Hematopoietic multipotent progenitor cell treated with erythropoietin and hydrocortisone succinate and interleukin-3 and kit ligand, for 4 days (in vitro differentiated cells): ENCODE measurements at places on chromosomes 16 and 17.
A peak's percentile ranks its signal among the peaks of the same experiment; 100 is the strongest.

DNA sequence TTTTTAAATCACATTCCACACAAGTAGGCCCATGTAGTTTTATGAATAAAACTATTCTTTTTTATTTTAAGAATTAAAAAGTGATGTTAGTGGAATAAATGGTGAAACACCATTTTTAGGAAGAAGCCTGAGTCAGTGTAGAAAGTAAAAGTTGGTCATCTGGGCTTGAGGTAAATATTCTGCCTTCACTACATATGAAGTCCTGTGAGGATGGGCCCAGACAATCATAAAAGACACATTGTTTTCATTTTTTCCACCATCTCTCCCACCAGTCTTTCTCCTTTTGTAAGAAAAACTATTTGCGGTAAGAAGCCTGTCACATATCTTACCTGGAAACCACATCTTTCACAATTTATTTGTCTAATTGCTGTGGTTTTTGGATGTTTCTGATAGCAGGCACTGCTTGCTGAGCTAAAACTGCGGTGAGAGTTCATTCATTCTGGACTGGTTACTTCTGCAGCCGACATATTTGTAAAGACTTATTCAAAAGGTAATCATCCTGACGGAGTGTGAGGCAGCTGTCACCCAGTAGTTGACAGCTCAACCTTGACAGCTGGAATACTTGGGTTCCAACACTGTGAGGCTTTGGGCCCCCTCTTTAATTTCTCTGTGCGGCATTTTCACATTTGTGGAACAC is 10.6 kb upstream of the RFFL start:
- peak; percentile 39 for DNase-seq

- DNase-seq: no peak
These were observed 170.4 kb downstream of the SNX29 start for GRCh38 chr16:12146966-12147365.

- peak; percentile 94 for DNase-seq
These were observed 19.1 kb downstream of the WIPI1 start for GRCh38 chr17:68437979-68438822.

- DNase-seq: no peak
These were observed 40.7 kb upstream of the DOC2B start for GRCh38 chr17:222172-222571.

DNA sequence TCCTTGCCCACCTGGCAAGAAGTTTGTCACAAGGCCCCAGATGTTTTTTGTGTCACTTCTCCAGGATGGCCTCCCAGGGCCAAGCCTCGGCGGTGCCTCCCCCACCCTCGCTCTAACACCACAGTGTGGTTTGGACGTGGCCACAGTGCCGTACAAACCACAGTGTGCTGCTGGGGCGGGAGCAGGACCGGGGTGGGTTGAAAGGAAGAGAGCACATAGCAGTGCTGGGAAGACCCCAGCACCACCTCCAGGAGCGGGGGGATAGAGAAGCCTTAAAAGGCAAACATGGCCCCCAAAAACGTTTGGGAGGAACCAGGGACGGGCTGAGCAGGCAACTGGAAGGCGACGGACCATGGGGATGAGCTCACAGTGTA is 5.0 kb upstream of the BCL6B start:
- DNase-seq: peak; percentile 73

- no peak for DNase-seq
These were observed 9.2 kb downstream of the SNN start for GRCh38 chr16:11677451-11677951.

DNA sequence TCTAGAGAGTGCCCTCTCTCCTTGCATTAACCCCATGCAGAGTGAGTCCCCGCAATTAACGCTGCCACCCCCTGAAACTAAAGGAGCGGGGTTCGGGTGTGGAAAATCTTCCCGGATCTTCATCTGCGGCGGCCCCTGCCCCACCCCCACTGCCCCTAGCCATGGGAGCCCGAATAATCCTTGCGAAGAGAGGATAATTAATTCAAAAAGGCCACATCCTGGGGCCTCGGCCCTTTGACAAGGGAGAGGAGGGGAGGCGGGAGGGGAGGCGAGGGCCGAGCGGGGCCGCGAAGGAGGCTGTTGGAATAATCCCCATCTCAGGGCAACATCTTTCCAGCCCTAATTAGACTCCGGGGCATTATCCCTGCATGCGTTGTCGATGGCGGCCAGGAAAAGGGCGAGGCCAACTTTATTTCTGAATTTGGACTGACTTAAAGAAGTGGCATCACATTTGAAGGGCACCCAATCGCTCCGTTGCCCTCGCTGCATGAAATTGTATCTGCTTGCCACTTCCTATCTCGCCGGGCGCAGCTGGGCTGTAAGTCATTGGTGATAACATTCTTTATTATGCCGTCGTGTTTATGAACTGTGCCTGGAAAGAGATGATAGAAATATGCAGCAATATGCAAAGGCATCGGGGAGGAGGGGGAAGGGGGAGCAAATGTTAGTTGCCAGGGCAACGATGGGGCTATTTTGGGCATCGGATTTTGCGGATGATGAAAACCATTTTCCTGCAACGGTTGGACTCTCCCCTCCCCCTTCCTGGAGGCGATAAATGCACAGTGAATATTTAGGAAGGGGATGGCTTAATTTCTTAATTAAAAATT is 387.1 kb upstream of the TNRC6C start:
- peak; percentile 99 for DNase-seq

DNA sequence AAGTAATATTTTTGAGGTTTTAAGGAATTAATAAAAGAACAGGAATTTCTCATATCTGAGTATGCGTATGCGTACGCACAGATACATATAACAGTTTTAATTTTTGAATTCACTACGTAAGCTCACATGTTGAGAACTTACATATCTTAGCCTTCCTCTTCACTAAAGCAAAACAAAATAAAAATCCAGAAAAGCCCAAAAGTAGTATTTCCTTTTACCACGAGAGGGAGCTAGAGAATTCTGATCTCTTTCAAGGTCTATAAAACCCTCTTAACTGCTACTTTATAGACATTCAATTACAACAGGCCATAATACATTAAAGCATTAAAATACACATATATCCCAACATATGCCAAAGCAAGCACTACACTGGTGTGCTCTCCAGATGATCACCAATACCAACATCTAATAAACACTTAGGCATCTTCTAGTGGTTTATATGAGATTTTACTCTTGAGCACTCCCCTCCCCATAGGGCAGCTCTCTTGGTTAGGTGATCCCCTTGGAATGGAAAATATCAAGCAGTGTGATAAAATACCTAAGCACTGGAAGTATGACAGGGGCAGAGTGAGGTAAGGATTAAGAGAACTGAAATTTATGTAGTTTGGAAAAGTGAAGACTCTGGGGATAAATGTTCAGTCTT is 94.0 kb downstream of the SKAP1 start:
- peak; percentile 83 for DNase-seq

- DNase-seq: peak; percentile 40
These were observed 3.2 kb downstream of the CCR7 start for GRCh38 chr17:40561871-40562611.

DNA sequence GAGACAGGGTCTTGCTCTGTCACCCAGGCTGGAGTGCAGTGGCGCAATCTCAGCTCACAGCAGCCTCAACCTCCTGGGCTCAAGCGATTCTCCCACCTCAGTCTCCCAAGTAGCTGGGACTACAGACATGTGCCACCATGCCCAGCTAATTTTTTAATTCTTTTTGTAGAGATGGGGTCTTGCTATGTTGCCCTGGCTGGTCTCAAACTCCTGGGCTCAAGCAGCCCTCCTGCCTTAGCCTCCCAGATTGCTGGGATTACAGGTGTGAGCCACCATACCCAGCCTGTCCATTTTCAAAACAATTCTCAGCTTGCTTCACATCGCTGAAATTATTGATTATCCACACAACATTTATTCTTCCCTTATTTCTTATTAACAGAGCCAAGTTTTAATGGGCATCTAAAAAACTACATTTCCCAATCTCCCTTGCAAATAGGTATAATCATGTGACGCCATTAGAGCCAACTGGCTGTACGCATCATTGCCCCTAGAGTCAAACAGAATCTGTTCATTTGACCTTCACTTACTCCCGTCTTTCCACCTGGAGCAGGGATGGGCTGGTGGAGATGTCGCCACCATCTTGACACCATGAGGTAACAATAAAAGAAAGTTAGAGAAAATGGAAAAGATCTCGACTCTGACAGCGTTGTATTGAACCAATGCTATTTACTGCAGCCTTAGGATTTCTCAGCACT is 148.0 kb upstream of the FOXF1 start:
- no peak for DNase-seq

- no peak for DNase-seq
These were observed 84.1 kb downstream of the TBC1D16 start for GRCh38 chr17:79951361-79952264.

DNA sequence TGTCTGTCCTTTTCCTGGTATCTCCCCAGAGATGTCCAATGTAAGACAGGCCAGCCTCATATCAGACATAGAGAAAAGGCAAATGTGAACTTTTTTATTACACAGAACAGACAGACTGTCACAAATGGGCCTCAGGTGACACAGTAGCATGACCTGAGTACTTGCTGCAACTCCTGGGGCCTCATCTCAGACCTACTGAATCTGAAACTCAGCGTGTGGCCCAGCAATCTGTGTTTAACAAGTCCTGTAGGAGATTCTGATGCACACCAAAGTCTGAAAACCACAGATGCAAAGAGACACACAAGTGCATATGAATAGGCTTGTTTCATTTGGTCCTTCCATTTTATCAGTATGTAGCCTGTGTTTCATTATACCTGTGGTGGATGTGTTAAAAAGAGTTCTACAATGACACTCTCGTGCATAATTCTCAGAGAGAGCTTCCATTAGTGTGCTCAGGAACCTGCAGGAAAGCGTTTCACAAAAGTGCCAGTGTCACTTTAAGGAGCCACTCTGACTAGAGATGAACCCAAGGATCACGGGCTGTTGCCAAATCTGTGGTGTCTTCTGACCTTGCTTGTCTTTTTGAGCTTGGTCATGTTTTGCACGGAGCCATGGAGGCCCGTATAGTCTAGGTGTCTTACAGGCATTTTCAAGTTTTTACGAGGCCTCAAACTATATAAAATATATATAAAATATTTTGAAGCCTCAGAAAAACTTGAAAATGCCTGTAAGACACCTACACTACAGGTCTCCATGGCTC is 33.8 kb upstream of the NF1 start:
- no peak for DNase-seq

- no peak for DNase-seq
These were observed 53.3 kb upstream of the KCNJ16 start for GRCh38 chr17:70021726-70022125.

DNA sequence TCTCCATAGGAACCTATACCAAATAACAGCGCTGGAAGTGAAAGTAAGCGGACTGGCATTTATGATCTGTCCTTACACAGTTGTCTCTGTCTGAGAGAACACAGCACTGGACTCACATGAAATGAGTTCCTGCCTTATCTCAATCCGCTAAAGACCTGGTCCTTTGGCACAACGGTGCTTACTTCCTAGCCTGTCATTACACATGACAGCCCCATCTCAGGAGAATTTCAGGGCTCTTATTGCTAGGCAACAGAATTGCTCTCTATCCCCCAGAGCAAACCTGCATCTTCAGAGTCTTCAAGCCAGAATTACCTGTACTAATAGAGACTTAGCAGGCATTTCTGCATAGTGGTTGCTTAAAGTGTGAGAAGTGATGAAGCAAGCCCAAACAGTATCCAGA is 4.3 kb downstream of the KCNJ2 start:
- no peak for DNase-seq

- DNase-seq: no peak
These were observed 28.6 kb upstream of the WSB1 start for GRCh38 chr17:27265333-27265732.

GRCh38 chr17:32192379-32192778 is 50.1 kb downstream of the RHOT1 start:
- no peak for DNase-seq

GRCh38 chr16:86667035-86667434 is 88.7 kb downstream of the FOXL1 start:
- DNase-seq: no peak

DNA sequence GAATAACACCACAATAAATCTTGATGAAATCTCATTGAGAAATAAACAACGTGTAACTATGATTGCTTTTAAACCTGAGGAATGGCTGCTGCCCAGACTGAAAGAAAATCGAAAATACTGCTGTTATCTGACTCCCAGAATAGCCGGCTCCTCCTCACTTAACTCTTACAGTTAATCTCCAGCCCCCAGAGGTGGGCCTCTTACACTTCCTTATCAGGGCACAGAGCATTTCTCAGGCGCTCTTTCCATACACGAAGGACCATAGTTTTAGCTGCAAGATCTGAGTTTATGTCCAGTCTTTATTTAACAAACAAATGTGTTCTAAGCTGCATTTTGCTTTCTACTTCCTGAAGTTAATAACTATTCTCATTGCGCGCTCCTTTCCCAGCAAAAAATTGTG is 206.9 kb downstream of the MAP2K4 start:
- DNase-seq: peak; percentile 4

DNA sequence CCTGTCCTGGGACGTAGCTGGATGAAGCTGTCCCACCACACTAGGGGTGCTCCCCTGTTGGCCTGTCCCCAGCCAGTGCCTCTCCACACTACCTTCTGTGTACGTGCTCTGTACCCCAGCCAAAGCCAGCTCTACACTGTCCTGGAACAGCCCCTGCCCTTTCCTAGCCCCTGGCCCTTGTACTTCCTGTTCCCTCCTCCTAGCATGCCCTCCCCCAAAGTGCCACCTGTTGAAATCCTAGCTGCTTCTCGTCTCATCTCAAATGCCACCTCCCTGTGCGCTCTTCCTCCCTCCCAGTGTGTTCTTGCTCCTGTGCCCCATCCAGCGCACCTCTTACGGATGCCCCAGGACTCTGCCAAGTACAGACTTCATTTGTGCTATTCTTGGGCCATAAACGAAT is 33.5 kb downstream of the IRX3 start:
- no peak for DNase-seq

- DNase-seq: no peak
These were observed 104.6 kb downstream of the TRIM37 start for GRCh38 chr17:59002126-59002525.

DNA sequence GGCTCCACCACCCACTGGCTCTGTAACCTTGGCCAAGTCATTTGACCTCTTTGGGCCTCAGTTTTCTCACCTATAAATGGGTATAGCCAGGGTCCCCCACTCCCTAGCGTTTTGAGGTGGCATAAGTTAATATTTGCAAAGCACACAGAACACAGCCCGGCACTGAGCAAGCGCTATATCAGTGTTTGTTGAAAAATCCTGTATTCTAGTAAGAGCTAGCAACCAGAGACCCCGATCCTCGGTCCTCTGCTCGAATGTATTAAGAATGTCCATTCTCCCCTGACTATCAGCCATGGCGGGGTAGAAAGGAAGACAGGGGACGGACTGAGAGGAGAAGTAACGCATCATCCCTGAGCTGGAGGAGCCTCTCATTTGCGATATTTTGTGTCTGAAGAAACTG is 131.2 kb downstream of the IRF8 start:
- no peak for DNase-seq

DNA sequence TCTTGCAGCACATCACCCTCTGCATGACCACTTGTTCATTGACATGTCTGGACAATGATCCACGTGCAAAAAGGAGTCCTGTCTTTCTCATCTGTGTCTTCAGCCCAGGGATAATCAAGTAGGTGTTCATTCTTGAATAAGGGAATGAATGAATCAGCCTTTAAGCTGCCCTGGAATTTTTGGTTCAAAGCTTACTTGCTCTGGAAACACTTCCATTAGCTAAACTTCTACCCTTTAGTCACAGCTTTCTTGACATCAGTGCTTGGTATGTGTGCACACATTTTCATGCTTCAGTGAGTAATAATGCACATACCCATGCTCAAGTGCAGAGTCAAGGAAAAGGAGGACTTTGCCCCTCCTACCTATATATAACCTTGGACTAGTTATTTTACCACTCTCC is 103.0 kb upstream of the CDH13 start:
- no peak for DNase-seq
